Lung (tissue), 17 donors: ENCODE measurements at places on chromosomes 6 and 20. TPM values are rescaled to one million over a fixed set of nuclear protein-coding genes. Genes with fewer than 3 reads are reported as not detected.

Gene CYP24A1
- total RNA-seq = 0.68 TPM

Gene RUNX2
- 6.7 TPM for total RNA-seq

Gene CLDN20
- not detected for total RNA-seq

Gene NT5E
- total RNA-seq = 13.9 TPM

DNA sequence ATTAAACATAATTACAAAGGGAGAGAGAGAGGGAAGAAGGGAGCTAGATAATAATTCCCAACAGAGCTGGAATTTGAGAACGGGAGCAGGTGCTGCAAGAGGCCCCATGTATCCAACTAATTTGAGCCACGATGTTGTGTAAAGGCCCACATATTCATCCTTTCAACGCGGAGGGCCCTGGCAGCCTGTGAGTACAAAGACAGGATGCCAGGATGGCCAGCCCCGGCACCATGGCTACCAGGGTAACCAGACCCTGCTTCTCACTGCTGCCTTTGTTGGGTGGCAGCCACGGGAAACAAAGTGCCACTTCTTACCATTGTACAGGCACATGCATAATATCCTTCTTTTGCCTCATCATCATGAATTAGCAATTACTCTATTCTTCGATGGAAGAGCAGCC, 492.0 kb upstream of the NRSN1 start:
- H3K27me3 ChIP-seq = no peaks in the 10 kb centered on the region
- H3K4me1 ChIP-seq = no peaks in the 10 kb centered on the region
- H3K36me3 ChIP-seq = no peaks in the 10 kb centered on the region
- no peak overlapping the region for H3K27ac ChIP-seq
- DNase-seq = no peak

GRCh38 chr20:56932575-56933330, 303.6 kb downstream of the TFAP2C start:
- H3K36me3 ChIP-seq = no peaks in the 10 kb centered on the region
- no peak overlapping the region for H3K4me3 ChIP-seq
- no peaks in the 10 kb centered on the region for H3K4me1 ChIP-seq

GRCh38 chr6:165186041-165186440, 123.4 kb downstream of the C6orf118 start:
- no peaks in the 10 kb centered on the region for H3K4me1 ChIP-seq
- H3K36me3 ChIP-seq = no peaks in the 10 kb centered on the region
- H3K4me3 ChIP-seq = no peak overlapping the region
- H3K27ac ChIP-seq = no peak overlapping the region
- no peak for DNase-seq

DNA sequence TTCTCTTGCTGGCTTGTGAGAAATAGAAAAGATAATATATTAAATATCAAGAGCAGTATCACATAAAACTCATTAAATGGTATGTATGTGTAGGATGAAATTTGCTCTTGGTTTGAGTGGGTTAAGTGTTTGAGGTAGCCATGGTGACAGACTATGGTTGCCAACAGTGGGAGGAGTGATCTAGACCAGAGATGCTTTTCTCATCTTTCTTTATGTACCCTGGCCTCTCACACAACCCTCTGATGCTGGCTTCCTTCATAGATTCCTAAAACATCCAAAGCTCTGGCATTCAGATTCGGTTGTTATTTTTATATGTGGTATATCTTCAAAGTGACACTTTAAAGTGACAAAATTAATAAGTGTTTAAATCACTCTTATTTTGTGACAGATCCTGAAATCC, 9.0 kb upstream of the MLIP start:
- no peak overlapping the region for H3K27ac ChIP-seq
- no peak overlapping the region for H3K4me3 ChIP-seq

- no peaks in the 10 kb centered on the region for H3K36me3 ChIP-seq
- no peaks in the 10 kb centered on the region for H3K4me1 ChIP-seq
- no peak overlapping the region for H3K4me3 ChIP-seq
- no peak overlapping the region for H3K27ac ChIP-seq
- no peaks in the 10 kb centered on the region for H3K27me3 ChIP-seq
Measured at GRCh38 chr6:90466154-90466940, 120.5 kb downstream of the MAP3K7 start.

GRCh38 chr6:45877970-45878590, 137.6 kb downstream of the CLIC5 start:
- peaks cover 33% of the 10 kb centered on the region for H3K4me1 ChIP-seq
- H3K4me3 ChIP-seq = no peak overlapping the region
- DNase-seq = no peak
- H3K27ac ChIP-seq = no peak overlapping the region

DNA sequence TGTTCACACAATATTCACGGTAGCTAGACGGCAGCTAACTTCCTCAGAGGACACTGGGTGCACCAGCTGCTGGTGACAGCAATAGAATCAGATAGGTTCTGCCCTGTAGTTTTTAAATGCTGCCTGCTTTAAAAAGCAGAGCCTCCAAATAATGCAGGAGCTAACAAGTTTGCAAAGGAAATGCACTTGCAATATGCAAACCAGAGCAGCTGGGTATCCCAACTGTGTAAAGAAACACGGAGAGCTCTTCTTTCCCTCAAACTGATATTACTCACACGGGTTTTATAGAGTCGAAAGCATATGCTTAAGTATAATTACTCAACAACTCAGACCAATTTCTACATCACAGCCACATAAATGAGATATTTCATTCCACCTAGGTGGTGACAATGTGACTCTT, 432.7 kb downstream of the TFAP2A start:
- no peaks in the 10 kb centered on the region for H3K27me3 ChIP-seq
- H3K4me1 ChIP-seq = no peaks in the 10 kb centered on the region
- H3K27ac ChIP-seq = no peak overlapping the region
- no peak overlapping the region for H3K4me3 ChIP-seq
- no peak for DNase-seq

DNA sequence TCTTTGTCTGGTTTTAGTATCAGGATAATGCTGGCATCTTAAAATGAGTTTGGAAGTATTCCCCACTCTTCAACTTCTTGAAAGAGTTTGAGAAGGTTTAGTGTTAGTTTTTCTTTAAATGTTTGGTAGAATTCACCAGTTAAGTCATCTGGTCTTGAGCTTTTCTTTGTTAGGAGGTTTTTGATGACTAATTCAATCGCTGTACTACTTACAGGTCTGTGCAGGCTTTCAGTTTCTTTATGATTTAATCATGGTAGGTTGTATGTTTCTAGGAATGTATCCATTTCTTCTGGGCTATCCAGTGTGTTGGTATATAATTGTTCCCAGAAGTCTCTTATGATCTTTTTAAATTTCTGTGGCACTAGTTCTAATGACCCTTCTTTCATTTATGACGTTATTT, 215.5 kb downstream of the LRFN2 start:
- DNase-seq = no peak
- no peak overlapping the region for H3K4me3 ChIP-seq
- no peaks in the 10 kb centered on the region for H3K36me3 ChIP-seq
